ENCODE measurements at places on chromosomes 11 and 22.

- DNase-seq = no peak
These were observed 20.9 kb downstream of the DKK3 start for GRCh38 chr11:11987503-11988022.

DNA sequence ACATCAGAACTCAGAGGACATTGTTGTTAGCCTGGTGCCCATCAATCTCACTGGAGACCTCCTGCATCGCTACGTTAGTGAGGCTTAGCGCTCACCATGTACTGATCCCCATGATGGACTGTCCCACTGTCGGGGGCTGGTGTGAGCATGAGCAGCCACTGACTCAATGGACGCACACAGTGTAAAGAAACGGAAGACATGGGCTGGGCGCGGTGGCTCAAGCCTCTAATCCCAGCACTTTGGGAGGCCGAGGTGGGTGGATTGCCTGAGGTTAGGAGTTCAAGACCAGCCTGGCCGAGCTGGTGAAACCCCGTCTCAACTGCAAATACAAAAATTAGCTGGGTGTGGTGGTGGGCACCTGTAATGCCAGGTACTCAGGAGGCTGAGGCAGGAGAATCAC lies 112.9 kb downstream of the CRYBB2 start:
- no peak for DNase-seq

DNA sequence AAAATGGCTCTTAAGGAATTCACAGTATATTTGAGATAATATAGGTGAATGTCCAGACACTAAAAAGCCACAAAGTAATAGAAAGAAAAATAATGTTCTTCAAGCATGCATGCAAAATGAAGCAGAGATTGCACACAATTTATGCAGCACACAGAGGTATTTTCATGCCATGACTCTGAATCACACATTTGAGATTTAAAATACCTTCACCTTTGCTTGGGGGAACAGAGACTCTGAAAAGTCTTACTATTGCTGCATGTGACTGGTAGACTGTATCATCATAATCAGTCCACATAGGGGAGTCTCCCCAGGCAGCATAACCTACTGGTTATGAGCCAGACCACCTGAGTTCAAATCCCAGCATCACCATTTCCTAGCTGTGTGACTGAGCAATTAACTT lies 96.2 kb downstream of the RCN1 start:
- DNase-seq = no peak

DNA sequence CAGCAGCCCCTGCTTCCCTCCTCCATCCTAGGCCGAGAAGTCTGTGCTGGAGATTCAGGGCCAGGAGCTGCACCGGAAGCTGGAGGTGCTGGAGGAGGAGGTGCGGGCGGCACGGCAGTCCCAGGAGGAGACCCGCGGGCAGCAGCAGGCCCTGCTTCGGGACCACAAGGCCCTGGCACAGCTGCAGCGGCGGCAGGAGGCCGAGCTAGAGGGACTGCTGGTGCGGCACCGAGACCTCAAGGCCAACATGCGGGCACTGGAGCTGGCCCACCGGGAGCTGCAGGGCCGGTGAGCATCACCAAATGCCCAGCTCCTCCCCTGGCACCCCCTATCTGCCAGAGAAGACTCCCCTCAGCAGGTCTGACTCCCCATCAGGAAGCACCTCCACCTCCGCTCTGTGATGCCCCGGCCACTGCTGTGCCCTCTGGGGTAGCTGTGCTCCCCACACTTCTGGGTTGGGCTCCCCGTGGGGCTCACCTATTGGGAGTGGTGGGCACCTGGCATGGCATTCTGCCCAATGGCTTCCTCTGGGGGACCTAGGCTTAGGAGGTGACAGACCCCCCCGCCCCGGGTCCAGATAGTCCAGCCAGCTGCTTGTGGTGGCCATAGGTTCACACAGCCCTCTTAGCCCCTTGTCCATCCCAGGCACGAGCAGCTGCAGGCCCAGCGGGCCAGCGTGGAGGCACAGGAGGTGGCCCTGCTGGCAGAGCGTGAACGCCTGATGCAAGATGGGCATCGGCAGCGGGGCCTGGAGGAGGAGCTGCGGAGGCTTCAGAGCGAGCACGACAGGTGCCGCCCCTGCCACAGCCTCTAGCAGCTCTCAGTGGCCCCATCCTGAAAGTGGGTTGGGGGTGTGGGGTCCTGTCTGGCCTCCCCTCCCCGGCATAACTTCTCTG lies 6.6 kb upstream of the RPS6KA4 start:
- no peak for DNase-seq

- no peak for DNase-seq
These were observed 3.6 kb downstream of the CCDC85B start for GRCh38 chr11:65894034-65894591.

DNA sequence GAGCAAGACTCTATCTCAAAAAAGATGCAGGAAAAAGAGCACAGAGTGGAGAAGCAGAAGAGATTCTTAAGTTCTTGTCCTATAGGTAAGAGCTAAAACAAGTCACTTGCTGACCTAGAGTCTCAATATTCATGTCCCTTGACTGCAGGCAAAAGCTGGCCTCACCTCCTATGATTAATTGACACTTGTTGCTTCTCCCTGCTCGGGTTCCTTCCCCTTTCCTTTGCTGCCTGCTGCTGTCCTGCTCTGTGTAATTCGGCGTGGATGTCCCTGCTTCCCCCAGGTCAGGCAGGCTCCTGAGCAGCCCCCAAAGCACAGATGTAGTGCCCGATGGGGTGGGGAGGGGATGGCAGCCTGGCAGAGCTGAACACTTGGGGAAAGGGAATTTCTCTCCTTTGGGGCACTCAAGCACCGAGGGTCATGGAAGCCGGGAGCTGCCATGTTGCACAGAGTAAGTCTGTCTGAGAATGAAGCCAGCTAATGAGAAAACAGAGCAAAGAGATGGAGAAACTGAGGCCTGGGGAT lies 60.8 kb upstream of the NUP50 start:
- DNase-seq = no peak

DNA sequence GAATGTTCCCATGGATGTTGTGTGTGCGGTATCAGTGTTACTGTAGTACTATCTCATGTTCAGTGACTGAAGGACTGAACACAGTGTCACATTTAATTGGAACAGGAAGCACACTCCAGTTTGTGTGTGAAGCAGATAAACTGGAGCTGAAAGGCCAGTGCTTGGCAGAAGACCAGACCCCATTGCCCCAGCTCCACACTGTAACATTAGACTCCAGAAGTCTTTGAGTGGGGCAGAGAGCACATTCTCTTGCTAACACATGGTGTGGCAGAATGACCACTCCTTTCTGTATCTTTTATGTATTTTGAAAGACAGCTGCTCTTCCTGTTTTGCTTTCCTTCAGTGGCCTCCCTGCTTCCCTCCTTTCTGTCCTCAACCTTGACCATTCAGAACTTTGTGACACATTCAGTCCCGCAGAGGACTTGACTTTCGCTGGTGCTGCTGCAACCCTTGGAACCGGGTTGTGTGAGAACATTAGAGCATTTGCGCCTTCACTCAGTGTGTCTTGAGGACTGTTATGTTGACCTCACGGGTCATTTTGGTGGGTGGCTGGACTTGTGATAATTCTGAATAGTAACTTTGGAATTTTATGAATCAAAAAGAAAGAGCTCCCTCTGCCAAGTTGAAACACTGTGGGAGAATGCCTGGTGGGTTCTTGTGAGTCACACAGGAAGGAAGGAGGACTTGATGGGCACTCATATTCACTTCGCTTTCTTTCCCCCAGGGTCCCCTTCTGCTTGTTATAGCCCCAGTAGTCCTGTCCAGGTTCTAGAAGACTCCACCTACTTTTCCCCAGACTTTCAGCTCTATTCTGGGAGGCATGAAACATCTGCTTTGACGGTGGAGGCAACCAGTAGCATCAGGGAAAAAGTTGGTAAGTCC lies 26.4 kb downstream of the AMOTL1 start:
- DNase-seq = no peak

All from activated CD4-positive, CD25-positive, alpha-beta regulatory T cell treated with anti-CD3 and anti-CD28 coated beads, Interleukin-2, amount 50 U/mL, for 16 hours (primary cell).